ENCODE measurements at places on chromosomes 1 and 21. TPM values are rescaled to one million over a fixed set of nuclear protein-coding genes. Genes with fewer than 3 reads are reported as not detected.

GRCh38 chr1:185969028-185969427 is 234.8 kb downstream of the HMCN1 start:
- no peaks in the 10 kb centered on the region for H3K4me1 ChIP-seq
- no peak overlapping the region for H3K27ac ChIP-seq
- no peak for DNase-seq
- H3K36me3 ChIP-seq = no peaks in the 10 kb centered on the region

- no peak overlapping the region for H3K4me3 ChIP-seq
- DNase-seq = no peak
- H3K36me3 ChIP-seq = no peaks in the 10 kb centered on the region
- no peaks in the 10 kb centered on the region for H3K4me1 ChIP-seq
Observed at GRCh38 chr1:154807048-154807591, 63.0 kb downstream of the KCNN3 start.

DNA sequence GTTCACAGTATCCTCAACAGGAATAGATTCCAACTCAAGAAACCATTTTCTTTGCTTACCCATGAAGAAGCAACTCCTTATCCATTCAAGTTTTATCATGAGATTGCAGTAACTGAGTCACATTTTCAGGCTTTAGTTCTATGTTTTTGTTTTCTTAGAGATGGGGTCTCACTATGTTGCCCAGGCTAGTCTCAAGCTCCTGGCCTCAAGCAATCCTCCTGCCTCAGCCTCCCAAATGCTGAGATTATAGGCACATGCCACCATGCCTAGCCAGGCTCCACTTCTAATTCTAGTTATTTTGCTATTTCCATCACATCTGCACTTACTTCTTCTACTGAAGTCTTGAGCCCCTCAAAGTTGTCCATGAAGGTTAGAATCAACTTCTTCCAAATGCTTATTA is 143.3 kb upstream of the HP1BP3 start:
- no peak overlapping the region for H3K27ac ChIP-seq

- H3K27me3 ChIP-seq = no peaks in the 10 kb centered on the region
- H3K36me3 ChIP-seq = no peaks in the 10 kb centered on the region
- H3K27ac ChIP-seq = no peak overlapping the region
- H3K4me1 ChIP-seq = no peaks in the 10 kb centered on the region
- DNase-seq = no peak
Observed at GRCh38 chr1:172939475-172939874, 111.3 kb downstream of the TNFSF18 start.

GRCh38 chr1:47618222-47618720 is 180.4 kb downstream of the FOXD2 start:
- H3K36me3 ChIP-seq = no peaks in the 10 kb centered on the region
- no peak overlapping the region for H3K27ac ChIP-seq
- no peak for DNase-seq
- H3K4me3 ChIP-seq = no peak overlapping the region
- no peaks in the 10 kb centered on the region for H3K27me3 ChIP-seq

- no peaks in the 10 kb centered on the region for H3K4me1 ChIP-seq
- H3K27me3 ChIP-seq = no peaks in the 10 kb centered on the region
- H3K27ac ChIP-seq = no peak overlapping the region
- H3K36me3 ChIP-seq = no peaks in the 10 kb centered on the region
- H3K4me3 ChIP-seq = no peak overlapping the region
Observed at GRCh38 chr21:31295676-31296075, 48.4 kb downstream of the TIAM1 start.

A3GALT2 gene
- not detected for total RNA-seq

GRCh38 chr1:27473755-27474154 is 16.2 kb downstream of the WASF2 start:
- H3K4me1 ChIP-seq = peaks cover 45% of the 10 kb centered on the region
- no peaks in the 10 kb centered on the region for H3K27me3 ChIP-seq
- H3K27ac ChIP-seq = no peak overlapping the region

DNA sequence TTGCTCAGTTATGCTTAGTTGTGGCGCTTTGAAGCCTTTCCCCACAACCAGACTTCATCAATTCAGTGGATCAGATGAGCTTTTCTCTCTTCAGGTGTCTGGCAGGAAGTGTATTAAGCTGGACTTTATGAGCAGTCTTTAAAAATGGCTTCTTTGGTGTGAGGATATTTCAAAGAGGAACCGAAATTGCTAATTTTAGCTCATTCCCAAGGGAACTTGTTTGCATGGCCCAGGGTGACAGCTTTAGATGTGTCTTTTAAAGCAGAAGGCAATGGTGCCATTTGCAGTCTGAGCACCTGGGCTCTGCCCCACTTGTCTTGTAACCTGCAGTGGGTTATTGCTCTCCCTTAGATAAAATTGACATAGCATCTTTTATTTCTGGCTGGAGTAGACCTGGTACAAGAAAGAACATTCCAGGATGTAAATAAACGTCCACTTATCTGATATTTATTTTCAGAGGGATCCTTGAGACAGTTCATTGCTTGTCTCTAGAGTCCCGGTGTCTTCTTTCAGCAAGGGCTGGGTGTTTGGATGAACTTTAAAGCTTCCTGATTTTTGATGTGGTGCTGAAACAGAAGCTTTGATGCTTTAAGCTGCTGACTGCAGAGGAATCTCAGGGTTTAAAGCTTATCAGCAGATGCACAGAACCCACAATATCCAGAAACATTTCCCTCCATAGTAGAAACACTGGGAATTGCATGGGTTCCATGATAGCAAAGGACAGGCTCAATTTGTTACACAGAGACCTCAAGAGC is 241.7 kb downstream of the ADGRL2 start:
- no peaks in the 10 kb centered on the region for H3K36me3 ChIP-seq
- H3K4me1 ChIP-seq = no peaks in the 10 kb centered on the region
- no peak overlapping the region for H3K4me3 ChIP-seq

- H3K4me3 ChIP-seq = no peak overlapping the region
- H3K36me3 ChIP-seq = no peaks in the 10 kb centered on the region
- H3K27me3 ChIP-seq = no peaks in the 10 kb centered on the region
Observed at GRCh38 chr1:170198584-170198983, 52.8 kb downstream of the NTMT2 start.

DNA sequence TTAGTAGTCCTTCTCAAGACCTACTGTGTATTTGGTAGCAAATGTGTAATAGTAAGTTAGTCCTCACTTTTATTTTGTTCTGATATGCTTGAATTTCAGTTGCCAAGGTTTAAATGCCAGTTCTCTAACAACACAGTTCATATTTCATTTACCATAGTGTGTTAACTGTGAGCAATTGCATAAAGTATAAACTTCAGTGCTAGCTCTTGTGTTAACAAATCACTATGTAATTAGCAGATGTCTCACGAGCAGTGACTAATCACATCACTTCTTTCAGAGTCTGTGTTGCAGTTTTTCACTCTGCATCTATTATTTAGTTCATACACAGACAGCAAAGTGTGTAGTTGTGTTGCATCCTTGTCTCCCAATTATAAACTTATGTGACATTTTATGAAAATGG is 47.8 kb downstream of the ZMYM4 start:
- H3K27ac ChIP-seq = no peak overlapping the region
- H3K27me3 ChIP-seq = no peaks in the 10 kb centered on the region
- DNase-seq = no peak
- H3K36me3 ChIP-seq = no peaks in the 10 kb centered on the region
- H3K4me1 ChIP-seq = no peaks in the 10 kb centered on the region

DNA sequence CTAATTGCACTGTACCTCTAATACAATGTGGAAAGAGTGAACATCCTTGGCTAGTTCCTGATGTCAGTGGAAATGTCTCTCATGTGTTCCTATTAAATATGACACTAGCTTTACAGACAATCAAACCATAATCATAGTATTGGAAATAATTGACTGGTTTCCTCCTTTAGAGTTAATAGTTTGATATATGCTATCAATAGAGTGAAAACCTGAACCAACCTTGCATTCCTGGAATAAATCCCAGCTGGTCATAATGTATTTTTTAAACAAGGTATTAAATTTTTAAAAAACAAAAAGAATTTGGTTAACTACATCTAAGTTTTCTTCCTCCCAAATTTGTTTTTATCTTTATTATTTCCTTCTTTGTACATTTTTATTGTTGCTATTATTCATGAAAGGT is 226.1 kb downstream of the SLC45A1 start:
- no peak overlapping the region for H3K27ac ChIP-seq
- H3K4me1 ChIP-seq = no peaks in the 10 kb centered on the region
- H3K4me3 ChIP-seq = no peak overlapping the region

GRCh38 chr1:53575955-53576320 is 116.7 kb downstream of the DMRTB1 start:
- no peak for DNase-seq
- H3K4me3 ChIP-seq = no peak overlapping the region
- peaks cover 3% of the 10 kb centered on the region for H3K27me3 ChIP-seq
- H3K27ac ChIP-seq = no peak overlapping the region
- H3K36me3 ChIP-seq = no peaks in the 10 kb centered on the region

- no peaks in the 10 kb centered on the region for H3K36me3 ChIP-seq
- no peaks in the 10 kb centered on the region for H3K4me1 ChIP-seq
- peak; percentile 60 for DNase-seq
- no peak overlapping the region for H3K4me3 ChIP-seq
- no peaks in the 10 kb centered on the region for H3K27me3 ChIP-seq
Observed at GRCh38 chr1:14915356-14916054, 238.0 kb upstream of the TMEM51 start.

DNA sequence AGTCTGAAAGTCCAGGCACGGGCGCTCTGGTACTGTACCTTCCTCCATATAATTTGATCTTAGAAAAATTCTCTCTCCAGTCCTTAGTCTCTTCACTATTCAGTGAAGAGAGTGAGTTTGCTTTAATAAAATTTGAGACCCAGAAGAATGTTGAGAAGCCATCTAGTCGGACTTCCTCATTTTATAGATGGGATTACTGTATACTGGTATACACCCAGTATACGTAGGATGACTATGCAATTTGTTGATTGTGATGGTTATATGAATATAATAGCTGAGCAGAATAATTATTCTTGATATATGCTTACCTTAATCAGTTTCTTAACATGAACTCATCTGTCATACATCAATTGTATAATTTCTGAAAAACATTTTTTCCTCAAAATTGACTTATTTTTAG is 328.0 kb upstream of the B3GALT2 start:
- no peak for DNase-seq
- no peak overlapping the region for H3K27ac ChIP-seq
- no peaks in the 10 kb centered on the region for H3K36me3 ChIP-seq
- H3K4me3 ChIP-seq = no peak overlapping the region
- H3K4me1 ChIP-seq = no peaks in the 10 kb centered on the region

- H3K27ac ChIP-seq = no peak overlapping the region
- no peak overlapping the region for H3K4me3 ChIP-seq
- no peaks in the 10 kb centered on the region for H3K27me3 ChIP-seq
- no peak for DNase-seq
- no peaks in the 10 kb centered on the region for H3K36me3 ChIP-seq
Observed at GRCh38 chr1:23196627-23197328, 20.5 kb downstream of the HTR1D start.

SOX13 gene
- 44.7 TPM for total RNA-seq

TAL1 gene
- total RNA-seq = 3.5 TPM

GRIK1 gene
- not detected for total RNA-seq

- no peak for DNase-seq
- peak overlapping the region; percentile 41 for H3K27ac ChIP-seq
- no peak overlapping the region for H3K4me3 ChIP-seq
- H3K27me3 ChIP-seq = no peaks in the 10 kb centered on the region
- H3K36me3 ChIP-seq = no peaks in the 10 kb centered on the region
Observed at GRCh38 chr1:27569088-27569460, 34.9 kb downstream of the AHDC1 start.

DNA sequence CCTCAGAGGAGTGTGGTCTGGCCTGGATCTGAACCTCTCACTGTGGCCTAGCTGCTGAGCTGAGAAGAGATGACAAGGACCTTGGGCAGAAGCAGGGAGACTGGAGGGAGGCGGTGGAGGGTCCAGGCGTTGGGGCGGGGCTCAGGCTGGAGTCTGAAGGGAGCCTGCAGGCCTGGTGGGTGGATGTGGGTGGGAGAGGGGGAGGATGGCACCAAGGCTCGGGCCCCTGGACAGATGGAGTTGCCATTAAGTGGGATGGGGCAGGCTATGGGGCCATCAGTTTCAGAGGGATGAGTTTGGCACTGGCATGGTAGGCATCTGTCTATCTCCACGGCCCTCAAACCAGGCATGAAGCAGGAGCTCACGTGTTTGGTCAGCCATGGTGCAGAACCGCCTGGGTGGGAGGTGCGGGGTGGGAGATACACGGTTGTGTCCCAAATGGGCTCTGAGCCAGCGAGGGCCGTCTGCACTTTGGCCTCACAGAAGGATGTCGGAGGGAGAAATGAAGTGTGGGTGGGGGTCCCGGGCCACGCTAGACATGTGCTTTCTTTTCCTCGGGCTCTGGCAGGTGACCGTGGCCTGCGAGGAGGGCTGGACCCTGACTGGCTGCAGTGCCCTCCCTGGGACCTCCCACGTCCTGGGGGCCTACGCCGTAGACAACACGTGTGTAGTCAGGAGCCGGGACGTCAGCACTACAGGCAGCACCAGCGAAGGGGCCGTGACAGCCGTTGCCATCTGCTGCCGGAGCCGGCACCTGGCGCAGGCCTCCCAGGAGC is 23.6 kb downstream of the PCSK9 start:
- no peak overlapping the region for H3K4me3 ChIP-seq
- peaks cover 17% of the 10 kb centered on the region for H3K36me3 ChIP-seq
- H3K27me3 ChIP-seq = no peaks in the 10 kb centered on the region
- no peak for DNase-seq
- H3K27ac ChIP-seq = no peak overlapping the region

ZNF697 gene
- 0.09 TPM for total RNA-seq

LENEP gene
- total RNA-seq = not detected

GRCh38 chr1:32539584-32540571 is 651 bp downstream of the ZBTB8A start:
- peak overlapping the region; percentile 18 for H3K4me3 ChIP-seq
- H3K27me3 ChIP-seq = peaks cover 33% of the 10 kb centered on the region

DNA sequence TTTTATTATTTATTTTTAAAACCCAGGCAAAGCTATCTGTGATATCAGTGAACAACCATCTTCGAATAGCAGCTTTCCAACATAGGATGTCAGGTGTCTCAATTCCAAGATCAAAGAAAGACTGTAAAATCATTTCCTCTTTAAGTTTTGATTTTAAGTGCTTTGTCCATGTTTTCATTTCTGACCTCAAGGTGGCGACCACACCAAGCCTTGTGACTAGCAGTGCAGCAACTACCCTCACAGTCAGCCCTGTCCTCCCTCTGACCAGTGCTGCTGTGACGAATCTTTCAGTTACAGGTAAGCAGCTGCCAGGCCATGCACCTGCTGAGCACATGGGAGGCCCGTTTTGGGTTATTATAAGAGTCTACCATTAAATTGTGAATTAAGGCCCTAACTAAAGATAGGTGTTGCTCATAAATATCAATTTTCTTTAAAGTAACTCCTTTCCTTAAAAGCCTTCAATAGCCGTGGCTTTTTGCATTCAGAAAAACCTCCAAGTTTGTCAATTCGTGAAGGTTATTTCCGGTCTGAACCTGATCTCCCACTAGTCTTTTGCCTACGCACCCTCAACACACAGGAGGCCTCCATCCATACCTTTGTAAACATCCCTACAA is 117.0 kb downstream of the CD247 start:
- no peak overlapping the region for H3K4me3 ChIP-seq
- peaks cover 23% of the 10 kb centered on the region for H3K36me3 ChIP-seq
- peaks cover 4% of the 10 kb centered on the region for H3K4me1 ChIP-seq
- no peak overlapping the region for H3K27ac ChIP-seq
- H3K27me3 ChIP-seq = no peaks in the 10 kb centered on the region

DNA sequence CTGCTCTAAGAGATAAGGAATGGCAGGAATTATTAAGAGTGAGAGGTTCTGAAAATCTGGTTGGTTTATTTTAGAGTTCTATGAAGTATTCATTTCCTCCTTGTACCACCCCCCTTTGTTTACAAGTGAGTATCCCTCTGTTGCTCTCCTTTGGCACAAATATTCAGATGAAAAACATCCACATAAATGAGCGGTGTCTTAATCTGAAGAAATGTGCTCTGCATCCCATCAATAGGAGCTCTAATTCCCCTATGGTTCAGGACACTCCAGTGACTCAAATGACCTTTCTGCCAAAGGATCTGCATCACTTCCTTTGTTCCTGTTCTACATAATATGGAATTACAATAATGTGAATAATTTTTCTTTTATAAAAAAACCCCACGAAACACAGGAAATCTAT is 16.6 kb downstream of the DDAH1 start:
- H3K27me3 ChIP-seq = no peaks in the 10 kb centered on the region
- DNase-seq = no peak
- H3K36me3 ChIP-seq = no peaks in the 10 kb centered on the region
- H3K4me1 ChIP-seq = no peaks in the 10 kb centered on the region
